Stimulated activated CD4-positive, alpha-beta T cell treated with anti-CD3 and anti-CD28 coated beads, Interleukin-1b, Interleukin-23, amount 100 ng/mL, for 24 hours (primary cell): ENCODE measurements at places on chromosomes 16 and 17.

DNA sequence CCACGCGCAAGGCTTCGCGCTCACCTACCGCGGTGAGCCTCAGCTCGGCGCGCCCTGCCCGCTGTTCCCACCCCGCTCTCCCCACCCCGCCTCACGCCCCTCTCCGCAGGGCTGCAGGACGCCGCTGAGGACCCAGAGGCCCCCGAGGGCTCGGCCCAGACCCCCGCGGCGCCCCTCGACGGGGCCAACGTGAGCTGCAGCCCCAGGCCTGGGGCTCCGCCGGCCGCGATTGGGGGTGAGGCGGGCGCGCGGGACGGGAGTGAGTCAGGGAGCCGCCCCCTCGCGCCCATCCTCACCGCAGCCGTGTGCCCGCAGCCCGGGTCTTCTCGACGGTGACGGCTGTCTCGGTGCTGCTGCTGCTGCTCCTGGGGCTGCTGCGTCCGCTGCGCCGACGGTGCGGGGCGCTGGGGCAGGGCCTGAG lies 1.9 kb upstream of the PAQR4 start:
- no peak for DNase-seq

DNA sequence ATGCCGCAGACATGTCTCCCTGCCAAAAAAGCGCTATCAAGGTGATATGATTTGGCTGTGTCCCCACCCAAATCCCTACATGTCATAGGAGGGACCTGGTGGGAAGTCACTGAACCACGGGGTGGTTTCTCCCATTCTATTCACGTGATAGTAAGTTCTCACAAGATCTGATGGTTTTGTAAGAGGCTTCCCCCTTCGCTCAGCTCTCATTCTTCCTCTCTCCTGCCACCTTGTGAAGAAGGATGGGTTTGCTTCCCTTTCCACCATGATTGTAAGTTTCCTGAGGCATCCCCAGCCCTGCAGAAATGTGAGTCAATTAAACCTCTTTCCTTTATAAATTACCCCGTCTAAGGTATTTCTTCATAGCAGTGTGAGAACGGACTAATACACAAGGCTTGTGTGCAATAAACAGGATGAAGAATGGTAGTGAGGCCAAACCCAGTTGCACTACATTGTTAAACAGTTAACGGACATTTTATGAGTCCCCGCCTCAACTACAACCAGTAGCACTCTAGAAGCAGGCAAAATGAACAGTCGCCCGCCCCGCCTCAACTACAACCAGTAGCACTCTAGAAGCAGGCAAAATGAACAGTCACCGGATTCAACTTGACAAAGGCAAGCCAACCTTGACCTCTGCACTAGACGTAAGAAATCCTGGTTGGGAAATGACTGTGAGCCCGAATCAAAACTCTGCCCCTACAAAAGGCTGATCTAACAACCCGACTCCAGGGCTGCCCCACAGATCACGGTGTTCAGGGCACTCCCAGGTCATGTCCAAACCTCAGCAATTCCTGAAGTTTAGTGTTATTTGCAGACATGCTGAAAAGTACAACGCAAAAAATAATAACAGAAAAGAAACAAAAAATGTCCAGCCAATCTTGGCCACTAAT lies 26.3 kb downstream of the VPS53 start:
- DNase-seq: no peak

DNA sequence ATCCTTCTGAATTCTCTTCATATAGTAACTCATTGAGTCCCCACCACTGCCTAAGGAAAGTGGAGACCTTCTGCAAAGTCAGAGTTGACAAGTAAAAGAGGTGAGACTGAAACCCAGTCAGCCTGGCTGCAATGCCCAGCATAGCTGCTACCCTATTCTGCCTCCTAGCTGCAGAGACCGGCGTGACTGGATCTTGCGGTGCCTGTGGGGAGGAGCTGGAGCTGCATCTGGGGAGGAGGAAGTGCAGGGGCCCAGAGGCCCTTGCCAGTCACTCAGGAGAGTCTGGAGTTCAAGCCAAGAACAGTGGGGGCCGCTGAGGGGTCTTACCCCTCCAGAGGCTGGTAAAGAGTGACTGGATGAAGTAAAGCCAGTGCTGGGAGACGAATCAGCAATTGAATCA lies 35.0 kb upstream of the ZNF423 start:
- no peak for DNase-seq

GRCh38 chr17:21419299-21420239 lies 43.4 kb downstream of the KCNJ12 start:
- DNase-seq: no peak

DNA sequence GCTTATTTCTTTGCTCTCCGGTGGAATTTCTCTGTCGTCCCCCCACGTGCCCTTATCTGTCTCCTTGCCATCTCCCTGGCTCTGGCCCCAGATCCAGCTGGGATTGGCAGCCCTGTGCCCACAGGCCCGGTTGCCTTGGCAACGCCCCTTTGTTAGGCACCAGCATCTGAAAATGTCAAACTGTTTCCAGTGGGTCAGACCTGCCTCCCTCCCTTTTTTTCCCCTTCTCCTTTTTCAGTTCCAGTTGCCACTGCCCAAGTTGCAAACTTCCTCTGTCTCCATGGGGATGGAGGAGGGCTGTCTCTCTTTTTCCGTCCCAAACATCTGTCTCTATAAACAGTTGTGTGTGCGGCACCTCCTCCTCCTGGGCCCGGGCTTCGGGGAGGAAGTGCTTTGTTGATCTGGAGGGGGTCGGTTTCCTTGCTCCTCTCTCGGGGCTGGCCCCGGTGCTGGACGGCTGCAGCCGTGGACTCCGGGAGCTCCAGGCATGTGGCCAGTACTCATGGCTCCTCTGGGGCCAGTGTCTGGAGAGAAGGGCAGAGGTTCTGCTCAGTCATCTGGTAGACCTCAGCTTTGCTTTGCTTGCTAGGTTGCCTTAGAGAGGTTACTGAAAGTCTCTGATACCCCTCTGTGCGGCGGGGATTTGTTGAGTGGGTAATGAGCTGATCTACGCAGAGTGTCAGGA lies 35.3 kb downstream of the SOCS3 start:
- DNase-seq: no peak

GRCh38 chr17:45581860-45582259 lies 91.3 kb upstream of the PLEKHM1 start:
- DNase-seq: no peak

DNA sequence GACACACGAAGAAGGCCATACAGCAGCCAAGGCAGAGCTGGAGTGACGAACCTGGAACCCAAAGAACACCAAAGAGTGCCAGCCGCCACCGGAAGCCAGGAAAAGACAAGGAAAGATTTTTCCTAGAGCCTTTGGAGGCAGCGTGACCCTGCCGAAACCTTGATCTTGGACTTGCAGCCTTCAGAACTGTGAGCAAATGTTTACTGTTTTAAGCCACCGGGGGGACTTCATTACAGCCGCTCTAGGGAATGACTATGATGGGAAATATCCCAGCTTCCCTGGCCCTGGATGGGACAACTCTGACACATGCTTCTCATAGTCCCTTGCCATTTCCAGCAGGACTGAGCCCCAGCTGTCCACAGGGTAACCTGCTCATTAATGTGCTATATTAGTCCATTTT lies 270.6 kb downstream of the HAPSTR1 start:
- DNase-seq: no peak

DNA sequence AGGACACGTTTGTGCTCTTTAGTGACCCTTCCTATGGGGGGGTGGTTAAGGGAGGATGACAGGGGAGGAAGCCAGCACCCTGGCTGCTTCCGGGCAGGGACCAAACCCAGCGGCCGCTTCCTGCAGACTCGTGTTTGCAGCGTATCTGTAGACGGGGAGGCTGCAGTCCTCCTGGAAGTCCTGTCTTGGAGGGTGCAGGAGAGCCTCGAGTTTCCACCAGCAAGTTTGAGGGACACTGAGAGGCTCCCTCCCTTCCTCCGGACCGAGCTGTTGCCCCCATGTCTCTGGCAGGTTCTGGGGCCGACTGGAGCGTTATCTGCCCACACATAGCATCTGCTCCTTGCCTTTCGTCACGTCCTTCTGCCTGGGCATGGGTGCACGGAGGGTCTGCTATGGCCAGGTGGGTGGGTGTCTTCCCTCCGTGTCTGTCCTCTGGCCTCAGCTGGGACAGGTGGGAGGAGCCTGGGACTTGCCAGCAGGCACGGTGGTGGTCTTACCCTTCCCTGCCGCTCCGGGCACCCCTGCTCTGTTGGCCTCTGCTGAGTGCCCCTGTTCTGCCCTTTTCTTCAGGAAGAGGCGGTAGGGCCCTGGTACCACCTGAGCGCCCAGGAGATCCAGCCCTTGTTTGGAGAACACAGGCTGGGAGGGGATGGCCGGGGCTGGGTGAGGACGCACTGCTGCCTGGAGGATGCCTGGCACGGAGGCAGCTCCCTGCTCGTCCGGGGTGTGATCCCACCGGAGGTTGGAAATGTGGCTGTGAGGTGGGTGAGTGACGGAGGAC lies 8.8 kb downstream of the ENGASE start:
- no peak for DNase-seq

DNA sequence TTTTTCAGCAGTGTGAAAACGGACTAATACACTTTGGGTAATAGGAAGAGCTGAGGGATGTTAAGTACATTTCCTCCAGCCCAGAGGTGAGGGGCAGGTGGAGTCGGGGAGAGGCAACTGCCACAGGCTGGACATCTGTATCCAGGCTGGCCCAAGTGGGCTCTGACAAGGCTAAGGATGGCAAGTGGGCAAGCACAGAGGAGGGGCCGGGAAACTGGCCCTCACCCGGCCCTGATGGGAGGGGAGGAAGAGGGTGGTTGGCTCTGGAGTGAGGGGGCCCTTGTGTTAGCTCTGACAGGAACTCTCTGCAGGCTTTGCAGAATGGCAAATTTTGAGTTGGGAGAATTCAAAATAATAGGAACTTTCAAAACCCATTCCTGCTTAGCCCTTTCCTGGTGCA lies 251.0 kb upstream of the TNRC6C start:
- no peak for DNase-seq

GRCh38 chr16:10745841-10746240 lies 2.2 kb downstream of the NUBP1 start:
- DNase-seq: no peak

DNA sequence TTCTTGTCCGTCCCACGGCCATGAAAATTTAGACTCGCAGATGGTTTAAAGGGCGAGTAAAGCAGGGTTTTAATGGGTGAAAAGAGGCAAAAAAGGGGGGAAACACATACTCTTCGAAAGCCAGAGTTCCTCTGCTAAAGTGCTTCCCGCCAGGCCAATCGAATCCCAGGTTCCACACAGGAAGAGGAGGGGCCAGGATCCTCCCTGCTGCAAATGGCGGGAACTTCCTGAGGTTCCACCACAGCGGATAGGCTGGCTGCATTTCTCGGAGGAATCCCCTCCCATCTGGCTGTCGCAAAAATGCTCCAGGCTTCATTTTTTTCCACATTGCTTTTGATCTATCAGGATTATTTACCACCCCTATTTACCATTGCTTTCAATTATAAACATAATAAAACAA lies 670.1 kb upstream of the CA10 start:
- DNase-seq: no peak
